ENCODE measurements at places on chromosomes 5 and 9.

GRCh38 chr5:67350185-67350584 is 153.6 kb upstream of the CD180 start:
- no peak for DNase-seq

- no peak for DNase-seq
Observed at GRCh38 chr5:102603670-102604069, 104.9 kb upstream of the SLCO6A1 start.

- DNase-seq: no peak
Observed at GRCh38 chr5:10262995-10263394, 12.9 kb downstream of the CCT5 start.

- DNase-seq: no peak
Observed at GRCh38 chr9:137723783-137724445, 105.1 kb downstream of the EHMT1 start.

- no peak for DNase-seq
Observed at GRCh38 chr5:33595303-33595702, 154.5 kb downstream of the TARS1 start.

DNA sequence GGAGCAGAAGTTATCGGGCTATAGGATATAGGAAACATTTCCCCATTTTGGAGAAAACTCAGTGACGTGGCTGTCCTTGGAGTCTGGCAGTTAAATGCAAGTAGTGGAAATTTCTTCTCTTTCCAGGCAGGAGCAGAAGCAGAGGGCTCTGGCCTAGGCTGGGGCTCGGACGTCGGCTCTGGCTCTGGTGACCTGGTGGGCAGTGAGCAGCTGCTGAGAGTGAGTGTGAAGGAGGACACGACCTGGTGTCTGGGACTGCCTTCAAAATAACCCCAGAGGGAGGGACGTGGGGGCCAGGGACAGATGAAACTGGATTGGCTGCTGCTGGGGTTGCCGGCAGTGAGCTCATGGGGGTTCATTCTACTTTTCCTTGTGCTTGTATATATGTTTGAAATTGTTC is 79.5 kb downstream of the COL15A1 start:
- DNase-seq: no peak

DNA sequence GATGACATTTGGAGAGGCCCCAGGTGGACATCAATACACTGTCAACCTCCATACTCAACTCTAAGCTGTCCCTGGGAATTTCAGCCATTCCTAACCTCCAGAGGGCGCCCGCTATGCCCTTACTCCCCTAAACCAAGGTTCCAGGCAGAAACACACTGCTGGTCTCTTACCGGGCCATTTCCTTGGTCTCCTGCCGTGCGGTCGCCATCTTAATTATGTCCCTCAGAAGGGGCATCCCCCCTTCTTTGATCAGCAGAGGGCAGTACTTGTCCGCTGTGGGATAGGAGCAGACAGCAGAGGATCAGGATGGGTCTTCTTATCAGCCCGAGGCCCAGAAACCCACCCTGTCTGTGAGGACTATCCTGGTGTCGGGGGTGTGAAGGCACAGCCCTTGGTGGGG is 9.3 kb upstream of the ZDHHC12 start:
- no peak for DNase-seq

GRCh38 chr5:122292332-122292731 is 19.7 kb upstream of the SNCAIP start:
- DNase-seq: no peak

- DNase-seq: no peak
Observed at GRCh38 chr5:24226479-24226878, 418.3 kb downstream of the CDH10 start.

DNA sequence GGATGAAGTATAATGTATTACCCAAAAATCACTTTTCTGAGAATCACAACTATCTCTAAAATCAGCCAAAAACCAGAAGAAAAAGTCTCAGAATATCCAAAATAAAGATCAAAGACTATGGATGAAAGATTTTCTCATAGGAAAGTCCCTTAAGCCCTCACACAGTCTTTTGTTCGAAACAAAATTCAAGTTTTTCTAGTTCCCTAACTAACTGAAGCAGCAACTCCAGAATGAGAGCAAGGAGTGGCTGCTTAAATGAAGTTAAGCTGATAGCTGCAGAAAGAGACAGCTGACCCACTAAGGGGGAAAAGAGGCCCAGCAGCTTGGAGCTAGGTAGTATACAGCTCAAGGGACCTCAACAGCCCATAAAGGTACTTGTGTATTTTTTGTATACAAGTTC is 8.4 kb downstream of the ZBTB5 start:
- DNase-seq: no peak

- no peak for DNase-seq
Observed at GRCh38 chr5:32264957-32265572, 47.7 kb downstream of the MTMR12 start.

DNA sequence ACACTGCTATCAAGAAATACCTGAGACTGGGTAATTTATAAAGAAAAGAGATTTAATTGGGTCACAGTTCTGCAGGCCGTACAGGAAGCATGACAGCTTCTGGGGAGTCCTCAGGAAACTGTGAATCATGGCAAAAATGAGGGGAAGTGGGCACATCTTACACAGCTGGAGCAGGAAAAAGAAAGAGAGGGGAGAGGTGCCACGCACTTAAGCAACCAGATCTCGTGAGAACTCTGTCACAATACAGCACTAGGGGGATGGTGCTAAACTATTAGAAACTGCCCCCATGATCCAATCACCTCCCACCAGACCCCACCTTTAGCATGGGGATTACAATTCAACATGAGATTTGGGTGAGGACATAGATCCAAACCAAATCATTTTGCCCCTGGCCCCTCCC is 105.5 kb upstream of the CPLX2 start:
- DNase-seq: no peak

DNA sequence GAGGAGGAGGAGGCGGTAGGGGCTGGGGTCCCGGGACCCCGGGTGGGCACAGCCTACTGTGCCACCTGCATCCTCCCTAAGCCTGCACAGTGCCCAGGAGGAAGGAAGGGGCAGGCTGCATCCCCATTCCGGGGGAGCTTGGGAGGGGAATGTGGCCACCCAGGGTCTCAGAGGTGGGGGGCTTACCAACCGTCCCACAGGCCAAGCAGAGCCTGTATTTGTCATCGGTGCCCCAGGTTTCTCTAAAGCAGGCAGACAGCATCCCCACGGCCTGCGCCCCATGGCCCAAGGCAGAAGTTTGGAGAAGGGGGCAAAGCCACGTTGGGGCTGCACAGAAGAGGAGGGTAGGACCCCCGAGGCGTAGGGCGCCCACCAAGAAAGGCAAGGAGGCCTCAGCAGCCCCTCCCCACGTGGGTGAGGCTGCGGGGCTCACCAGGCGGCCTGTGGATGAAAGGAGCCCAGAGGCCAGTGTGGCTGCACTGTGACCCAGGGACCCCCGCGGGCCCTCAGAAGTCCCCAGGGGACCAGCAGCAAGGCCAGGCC is 507 bp upstream of the GPSM1 start:
- no peak for DNase-seq
